Daoy (cell line): ENCODE measurements at places on chromosomes 3 and 15. TPM values are rescaled to one million over a fixed set of nuclear protein-coding genes. Genes with fewer than 3 reads are reported as not detected.

Gene SLC15A2
- total RNA-seq: 0.15 and 0.17 TPM in 2 replicates

Gene ATP13A4
- total RNA-seq: not detected in 2 replicates

- no peak for DNase-seq
These were observed 85.9 kb upstream of the IL12A start for GRCh38 chr3:159902546-159903314.

Gene IL12A
- total RNA-seq: 0.51 TPM in 1 of 2 replicates, not detected in the other

Gene HHATL
- total RNA-seq: not detected in 2 replicates
